ENCODE measurements at places on chromosomes 13 and 19.

- no peak for DNase-seq
Observed at GRCh38 chr19:41882568-41883462, at the start of gene ARHGEF1. TSS of gene ARHGEF1 (plus strand) at chr19:41883184. CDS start at chr19:41888083, 4,899 bp downstream.

DNA sequence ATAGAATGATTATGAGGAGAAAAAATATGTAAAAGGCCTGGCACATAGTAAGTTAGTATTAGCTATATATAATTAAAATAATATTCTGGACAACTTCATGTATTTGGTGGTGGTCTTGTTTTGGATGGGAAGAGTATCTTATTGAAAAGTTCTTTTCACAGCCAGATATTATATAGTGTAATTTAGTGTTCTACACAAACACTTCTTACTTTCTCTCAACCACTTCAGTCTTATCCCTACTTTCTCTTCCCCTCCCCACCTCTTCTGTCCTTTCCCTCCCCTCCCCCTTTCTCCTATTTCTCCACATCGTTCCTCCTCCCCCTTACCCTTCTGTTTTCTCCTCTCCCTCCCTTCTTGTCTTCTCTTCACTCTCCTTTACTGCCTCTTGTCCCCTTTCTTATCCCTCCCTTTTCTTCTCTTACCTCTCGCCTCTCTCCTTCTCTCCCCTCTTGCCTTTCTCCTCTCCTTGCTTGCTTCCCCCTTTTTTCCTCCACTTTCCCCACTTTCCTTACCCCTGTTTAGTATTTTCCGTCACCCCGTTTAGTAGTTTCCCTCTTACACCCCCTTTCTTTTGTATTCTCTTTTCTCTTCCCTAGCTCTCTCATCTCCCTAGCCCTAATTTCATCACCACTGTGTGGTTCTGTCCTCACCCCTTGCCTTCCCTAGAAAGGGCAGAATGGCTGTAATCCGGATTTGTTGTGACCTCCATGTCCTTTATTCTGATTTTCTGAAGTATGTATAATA lies 107.2 kb upstream of the MLNR start:
- no peak for DNase-seq

GRCh38 chr13:107348925-107349324 lies 781.0 kb upstream of the ARGLU1 start:
- DNase-seq: no peak

DNA sequence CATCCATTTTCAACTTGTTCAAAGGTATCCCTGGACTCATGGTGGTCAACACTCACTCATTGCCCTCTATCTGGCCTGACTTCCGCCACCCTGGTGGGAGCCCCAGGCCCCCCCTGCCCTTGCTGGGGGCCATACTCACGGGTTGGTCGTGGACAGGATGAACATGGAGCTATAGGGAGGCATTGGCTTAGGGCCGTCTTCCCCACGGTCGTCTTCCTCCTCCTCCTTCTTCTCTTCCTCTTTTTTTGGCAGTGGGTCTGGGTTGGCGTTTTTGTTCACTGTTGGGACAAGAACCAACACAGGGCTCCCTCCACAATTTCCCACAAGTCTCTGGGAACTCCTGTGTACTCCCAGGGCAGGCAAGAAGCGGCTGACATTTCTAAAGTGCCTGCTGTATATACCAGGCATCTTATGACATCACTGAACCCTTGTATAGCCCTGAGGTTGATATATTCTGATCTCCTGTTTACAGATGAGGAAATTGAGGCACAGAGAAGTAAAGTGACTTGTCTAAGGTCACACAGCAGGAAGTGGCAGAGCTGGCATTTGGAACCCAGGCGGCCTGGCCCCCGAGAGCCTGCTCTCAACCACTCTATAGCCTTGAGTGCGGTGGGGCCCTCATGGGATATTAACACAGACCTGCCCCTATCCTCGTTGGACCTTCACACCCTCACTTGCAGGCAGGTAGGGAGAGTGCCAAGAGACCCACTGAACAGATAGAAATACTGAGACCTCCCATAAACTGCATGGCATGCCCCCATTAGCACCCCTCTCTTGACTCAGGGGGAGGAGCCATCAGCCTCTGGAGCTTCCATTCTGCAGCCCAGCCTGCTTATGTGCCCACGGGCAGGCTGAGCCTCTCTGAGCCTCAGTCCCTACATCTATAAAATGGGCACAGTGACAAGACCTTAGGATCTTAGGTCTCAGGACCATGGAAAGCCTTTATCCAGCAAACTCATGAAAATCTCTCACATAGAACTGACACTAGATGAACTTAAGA lies 135.0 kb downstream of the IER2 start:
- no peak for DNase-seq

DNA sequence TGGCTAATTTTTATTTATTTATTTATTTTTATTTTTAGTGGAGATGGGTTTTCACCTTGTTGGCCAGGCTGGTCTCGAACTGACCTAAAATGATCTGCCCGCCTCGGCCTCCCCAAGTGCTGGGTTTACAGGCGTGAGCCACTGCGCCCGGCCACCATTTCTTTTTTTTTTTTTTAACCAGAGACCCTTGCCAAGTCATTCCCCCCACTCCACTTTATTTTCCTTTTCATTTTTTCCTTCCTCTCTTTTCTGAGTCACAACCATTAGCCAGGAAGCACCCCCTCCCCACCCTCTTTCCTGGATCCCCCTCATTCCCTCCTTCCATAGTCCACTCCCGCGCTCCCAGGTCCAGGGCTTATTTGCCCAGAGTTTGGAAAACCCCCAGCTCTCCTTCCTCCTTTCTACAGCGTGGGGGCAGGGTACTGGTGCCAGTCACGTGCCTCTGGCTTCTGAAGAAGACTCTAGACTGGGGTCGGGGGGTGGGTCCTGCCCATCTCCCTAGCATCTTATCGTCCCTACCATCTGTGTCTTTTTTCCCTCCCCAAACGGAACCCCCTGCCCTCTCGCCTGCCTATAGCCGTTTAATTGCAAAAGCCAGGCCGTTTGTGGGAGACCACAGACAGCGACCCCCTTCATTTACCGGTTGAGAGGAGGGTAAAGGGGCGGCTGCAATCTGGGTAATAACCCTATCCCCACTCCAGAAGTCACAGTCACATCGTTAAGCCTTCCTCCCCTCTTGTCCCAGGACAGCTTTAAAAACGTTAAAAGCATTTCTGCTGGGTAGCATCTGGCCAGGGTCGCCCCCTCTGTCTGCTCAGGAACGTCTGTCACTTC lies 1.1 kb upstream of the CALR start:
- DNase-seq: no peak

- DNase-seq: no peak
Observed at GRCh38 chr13:43390619-43391018, 367.2 kb downstream of the DNAJC15 start.

DNA sequence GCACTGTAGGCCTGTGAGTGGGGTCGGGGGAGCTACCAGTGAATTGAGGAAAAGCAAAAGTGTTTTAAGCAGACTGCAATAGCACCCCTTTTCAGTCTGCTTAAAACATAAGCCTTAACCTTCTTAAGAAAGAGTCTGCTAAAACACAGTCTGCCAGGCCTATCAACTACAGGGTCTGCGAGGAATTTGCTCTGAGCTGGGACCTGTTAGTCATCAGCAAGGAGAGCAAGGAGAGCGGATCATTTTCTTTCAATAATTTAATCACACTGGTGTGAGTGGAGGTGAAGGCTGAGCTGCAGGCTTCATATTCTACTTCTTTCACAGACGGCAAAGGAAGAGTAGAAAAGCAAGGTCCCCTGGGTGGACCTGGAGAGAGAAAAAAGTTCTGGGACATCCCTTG lies 342.7 kb downstream of the ENOX1 start:
- no peak for DNase-seq

DNA sequence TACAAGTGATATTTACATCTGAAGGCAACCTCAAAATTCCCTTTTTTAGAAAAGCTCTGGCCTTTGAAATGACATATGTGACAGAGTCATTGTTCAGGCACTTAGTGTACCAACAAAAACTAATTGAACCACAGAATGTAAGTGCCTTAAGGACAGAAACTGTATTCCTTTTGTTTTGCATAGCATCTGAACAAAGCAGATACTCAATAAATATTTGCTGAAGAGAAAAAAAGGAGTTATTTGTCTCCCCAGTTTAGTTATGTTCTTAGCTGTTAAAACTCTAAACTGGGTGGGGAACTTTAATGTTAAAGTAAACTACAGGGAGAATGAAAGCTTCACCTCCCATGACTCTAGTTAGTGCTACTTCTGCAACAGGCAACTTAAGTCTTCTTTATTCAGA lies 56.8 kb upstream of the KLF5 start:
- no peak for DNase-seq

DNA sequence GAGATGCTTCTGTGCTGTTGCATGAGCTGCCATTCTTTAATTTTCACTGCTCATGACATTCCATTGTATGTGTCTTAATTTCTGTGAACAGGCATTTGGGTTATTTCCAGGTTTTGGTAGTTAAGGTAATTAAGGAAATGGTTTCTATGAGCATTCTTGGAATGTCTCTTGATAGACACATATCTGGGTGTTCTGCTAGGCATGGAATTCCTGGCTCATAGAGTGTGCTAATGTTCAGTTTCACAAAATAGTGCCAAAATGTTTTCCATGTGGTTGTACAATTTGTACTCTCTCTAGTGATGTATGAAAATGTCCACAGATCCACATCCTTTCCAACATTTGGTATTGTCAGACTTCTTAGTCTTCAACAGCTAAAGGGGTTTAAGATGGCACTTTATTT lies 680.9 kb upstream of the SGCG start:
- DNase-seq: no peak

DNA sequence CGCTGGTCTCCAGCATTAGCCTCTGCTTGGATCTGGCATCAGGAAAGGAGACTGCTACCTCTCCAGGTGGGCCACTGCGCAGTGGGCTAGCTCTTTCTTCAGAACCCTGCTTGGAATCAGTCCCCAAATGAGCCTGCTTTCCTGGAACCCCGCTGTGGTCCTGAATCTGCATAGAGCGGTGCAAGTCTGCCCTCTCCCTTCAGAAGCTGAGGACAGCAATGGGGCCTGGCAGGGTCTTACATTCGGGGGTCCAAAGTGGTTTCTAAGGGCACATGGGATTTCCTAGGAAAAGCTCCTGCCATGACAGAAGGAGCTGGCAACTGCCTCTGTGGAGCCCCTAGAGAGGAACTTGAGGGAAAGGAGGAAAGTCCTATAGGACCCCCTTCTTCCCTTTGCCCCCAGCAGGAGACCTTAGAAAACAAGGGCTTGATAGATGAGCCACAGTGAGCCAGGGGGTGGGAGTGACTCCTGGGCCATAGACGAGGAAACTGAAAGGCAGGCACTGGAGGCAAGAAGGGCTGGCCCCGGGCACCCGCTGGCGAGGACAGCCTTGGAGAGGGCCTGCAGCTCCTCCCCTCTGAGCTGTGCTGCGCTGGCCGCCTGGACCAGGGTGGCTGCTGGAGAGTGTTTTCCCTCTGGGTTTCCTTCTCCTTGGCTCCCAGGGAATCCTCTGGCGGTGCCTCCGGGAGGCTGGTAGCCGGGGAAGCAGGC lies 1.4 kb upstream of the VSTM2B start:
- no peak for DNase-seq

DNA sequence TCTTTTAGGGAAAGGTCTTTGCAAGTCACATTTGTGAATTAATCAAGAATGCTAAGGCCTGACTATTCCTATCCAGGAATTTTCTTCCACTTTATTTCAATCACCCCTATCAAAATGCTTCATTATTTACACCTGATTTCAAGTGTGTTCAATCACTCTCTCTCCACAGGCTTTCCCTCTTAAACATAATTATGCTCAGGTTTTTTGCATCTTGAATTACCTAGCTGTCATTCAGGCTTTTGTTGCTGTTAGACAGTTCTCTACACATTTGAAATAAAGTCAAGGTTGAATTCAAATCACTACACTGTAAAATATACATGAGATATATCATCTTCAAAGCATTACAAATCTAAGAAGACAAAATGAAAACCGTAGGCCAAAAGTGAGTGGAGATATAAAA lies 941.3 kb upstream of the SLITRK1 start:
- no peak for DNase-seq

GRCh38 chr13:33228648-33229445 lies 56.7 kb downstream of the STARD13 start:
- no peak for DNase-seq

GRCh38 chr13:31101472-31102170 lies 60.1 kb downstream of the HSPH1 start:
- no peak for DNase-seq

DNA sequence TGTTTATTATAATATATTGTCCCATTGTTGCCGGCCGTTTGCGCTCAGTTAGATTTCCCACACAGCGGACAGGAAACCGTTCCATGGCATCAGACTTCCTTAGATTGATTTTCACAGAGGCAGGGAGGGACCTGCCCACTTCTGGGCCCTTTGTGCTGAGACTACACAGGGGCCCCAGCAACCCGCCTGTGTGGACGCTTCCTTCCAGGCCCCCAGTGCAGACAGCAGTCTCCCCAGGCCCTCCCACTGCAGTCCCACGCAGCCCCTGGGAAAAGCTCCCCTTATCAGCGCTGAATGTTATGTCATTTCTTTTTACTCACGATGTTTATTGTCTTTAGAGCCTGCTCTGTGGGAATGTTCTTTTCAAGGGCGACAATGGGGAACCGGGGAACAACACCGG lies 351.7 kb upstream of the ARGLU1 start:
- no peak for DNase-seq

GRCh38 chr19:3881272-3882040 lies 971 bp downstream of the ATCAY start:
- DNase-seq: no peak

GRCh38 chr13:41546372-41547190 lies 89.2 kb downstream of the RGCC start:
- no peak for DNase-seq

GRCh38 chr19:17327654-17328516 lies 6.8 kb downstream of the ANO8 start:
- DNase-seq: no peak

- DNase-seq: no peak
Observed at GRCh38 chr19:16136185-16136999, 7.1 kb upstream of the HSH2D start.

- no peak for DNase-seq
Observed at GRCh38 chr19:58059003-58059670, at the start of gene ZNF135. TSS of gene ZNF135 (plus strand) at chr19:58059282. CDS start at chr19:58060003, 721 bp downstream.
